NCI-H146 (cell line): ENCODE measurements at places on chromosomes 6 and 20.

- DNase-seq, result no peak
Observed at GRCh38 chr20:33132513-33133372, 35.2 kb upstream of the BPIFA2 start.

DNA sequence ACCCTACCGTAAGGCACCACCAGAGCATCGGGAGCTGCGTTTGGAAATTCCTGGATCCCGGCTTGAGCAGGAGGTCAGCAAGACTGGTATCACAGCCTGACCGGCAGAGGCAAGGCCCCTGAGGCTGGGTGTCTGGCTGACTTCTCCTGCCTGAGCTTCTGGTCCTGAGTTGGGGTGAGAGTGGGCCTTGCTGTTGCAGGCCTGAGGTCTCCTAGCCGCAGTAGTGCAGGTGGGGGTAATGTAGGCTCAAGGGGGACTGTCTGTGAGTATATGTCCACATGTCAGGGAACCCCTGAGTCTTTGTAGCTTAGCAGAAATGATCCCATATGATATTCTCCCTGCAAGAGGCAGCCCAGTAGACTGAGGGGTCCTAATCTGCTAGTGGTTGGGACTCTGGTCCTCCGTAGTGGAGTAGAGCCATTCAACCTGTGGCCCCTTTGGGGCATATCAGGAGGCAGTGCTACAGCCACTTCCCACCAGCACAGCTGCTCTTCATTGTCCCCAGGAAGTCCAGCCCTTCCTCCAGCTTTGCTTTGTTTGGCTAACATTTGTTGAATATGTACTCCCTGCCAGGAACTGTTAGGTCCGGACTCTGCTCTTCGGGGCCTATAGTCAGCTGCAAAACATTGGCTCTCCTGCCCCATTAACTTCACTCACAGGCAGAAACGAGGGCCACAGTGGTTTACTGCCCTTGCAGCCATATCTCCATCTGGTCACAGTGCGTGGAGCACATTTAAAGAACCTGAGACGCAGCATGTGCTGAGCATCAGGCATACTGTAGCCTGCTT is 10.9 kb downstream of the LRRC73 start:
- peak; percentile 20 for DNase-seq

- no peak for DNase-seq
Observed at GRCh38 chr6:110036408-110037302, 58.5 kb downstream of the GPR6 start.

DNA sequence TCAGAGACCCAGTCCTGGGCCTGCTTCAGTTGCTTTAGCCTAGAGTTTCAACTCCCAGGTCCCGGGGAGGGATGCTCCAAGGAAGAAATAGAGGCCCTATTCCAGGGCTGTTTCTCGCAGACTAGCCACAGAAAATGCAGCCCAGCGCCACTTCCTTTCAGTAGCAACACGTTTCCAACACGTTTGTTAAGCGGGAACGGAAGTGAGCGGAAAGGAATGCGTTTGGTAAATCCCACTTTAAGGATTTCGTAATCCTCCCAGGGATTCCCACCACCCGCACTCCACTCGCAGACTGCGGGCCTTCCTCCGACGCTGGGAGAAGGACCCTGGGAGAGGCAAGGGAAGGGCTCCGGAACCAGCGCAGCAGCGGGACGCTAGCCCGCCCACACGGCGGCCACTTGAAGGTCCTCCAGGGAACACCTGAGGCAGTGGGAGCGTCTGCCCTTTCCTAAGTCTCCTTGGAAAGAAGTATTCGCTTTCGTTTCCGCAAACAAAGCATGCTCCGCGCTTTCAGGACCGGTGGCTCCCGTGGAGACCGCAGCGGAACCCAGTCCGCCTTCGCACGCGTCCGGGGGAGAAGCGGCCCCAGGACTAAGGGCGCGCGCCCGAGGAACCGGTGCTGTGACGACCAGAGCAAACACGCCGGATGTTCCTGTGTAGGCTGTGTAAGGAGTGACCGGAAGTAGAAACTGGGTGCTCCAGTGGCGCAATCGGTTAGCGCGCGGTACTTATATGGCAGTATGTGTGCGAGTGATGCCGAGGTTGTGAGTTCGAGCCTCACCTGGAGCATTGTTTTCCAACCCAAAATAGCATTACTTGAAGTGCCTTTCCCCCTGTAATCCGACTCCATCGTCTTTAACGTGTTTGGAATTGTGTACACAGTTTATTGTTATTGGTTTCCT is 227.6 kb upstream of the PRSS16 start:
- peak; percentile 93 for DNase-seq

DNA sequence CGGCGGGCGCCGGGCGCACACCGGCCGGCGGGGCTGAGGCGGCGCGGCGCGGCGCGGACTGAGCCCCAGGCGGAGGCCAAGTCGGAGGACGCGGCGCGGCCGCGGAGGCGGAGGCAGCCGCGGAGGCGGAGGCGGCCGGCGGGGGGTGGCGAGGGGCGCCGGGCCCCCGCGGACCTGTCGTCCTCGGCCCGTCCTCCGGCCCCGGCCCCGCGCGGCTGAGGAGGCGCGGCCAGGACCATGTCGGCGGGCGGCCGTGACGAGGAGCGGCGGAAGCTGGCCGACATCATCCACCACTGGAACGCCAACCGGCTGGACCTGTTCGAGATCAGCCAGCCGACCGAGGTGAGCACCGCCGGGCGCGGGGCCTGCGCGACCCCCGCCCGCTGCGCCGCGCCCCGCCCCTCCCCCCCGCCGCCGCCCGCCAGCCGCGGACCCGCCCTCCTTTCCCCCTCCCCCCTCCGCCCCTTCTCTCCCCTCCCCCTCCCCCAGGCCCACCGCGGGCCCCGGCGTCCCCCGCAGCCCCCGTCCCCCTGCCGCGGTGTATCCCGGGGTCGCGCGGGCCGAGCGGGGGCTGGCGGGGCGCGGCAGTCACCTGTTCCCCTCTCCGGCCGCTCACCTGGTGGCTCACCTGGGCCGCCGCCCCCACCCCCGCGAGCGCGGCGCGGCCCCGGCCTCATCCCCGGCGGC is at the start of gene AFDN:
AFDN (plus strand) TSS at position 16 of the 687 bp plus-strand sequence; CDS start at position 238, 222 bp downstream.
- peak; percentile 81 for DNase-seq

DNA sequence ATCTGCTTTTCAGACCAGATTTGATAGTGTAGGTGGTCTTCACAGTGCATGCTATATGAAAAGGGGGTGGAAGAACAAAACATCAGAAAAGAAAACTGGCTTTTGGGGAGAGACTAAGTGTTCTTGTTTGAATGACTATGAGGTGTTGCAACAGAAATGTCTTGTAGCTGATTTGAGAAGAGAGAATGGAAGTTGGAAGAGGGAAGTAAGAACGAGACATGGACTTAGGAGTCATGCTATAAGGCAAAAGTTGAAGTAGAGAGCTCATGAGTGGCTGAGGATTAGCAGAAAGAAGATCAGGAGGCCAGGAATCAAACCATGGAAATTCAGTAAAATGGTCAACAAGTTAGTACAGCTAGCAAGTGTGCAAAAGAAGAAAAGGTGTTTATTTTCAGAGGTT is 32.1 kb downstream of the FNDC1 start:
- DNase-seq, result no peak

DNA sequence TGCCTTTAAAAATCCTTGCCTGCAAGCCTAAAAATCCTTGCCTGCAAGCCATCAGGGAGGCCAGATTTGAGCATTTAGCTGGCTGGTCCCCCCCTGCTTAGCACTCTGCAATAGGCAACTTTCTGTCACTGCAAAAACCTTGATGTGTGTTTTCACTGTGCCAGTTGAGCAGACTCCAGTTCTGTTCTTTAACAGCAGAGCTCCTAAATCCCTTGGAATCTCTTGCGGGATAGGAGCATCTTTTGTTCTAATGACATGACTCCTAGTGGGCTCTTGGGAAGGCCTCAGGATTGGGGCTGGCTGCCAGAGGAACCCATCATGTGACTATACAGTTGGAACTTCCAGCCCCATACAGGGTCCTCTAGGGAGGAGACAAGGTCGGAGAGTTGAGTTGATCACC is 50.4 kb downstream of the FAM184A start:
- no peak for DNase-seq

DNA sequence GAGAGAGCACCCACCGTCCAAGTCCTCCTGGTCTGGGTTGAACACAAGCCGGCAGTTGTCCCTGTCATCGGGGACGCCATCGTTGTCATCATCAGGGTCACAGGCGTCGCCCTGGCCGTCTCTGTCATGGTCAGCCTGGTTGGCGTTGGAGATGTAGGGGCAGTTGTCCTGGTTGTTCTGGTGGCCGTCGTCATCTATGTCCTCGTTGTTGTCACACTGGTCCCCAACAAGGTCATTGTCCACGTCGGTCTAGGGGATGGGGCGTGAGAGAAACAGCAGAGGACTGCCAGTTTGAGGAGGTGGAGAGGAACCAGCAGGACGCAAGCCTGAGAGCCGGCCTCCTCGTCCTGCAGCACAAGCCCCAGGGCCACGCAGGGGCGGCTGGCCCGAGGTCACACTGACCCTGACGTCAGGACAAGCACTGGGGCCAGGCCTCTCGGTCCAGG is 28.5 kb downstream of the THBS2 start:
- no peak for DNase-seq

DNA sequence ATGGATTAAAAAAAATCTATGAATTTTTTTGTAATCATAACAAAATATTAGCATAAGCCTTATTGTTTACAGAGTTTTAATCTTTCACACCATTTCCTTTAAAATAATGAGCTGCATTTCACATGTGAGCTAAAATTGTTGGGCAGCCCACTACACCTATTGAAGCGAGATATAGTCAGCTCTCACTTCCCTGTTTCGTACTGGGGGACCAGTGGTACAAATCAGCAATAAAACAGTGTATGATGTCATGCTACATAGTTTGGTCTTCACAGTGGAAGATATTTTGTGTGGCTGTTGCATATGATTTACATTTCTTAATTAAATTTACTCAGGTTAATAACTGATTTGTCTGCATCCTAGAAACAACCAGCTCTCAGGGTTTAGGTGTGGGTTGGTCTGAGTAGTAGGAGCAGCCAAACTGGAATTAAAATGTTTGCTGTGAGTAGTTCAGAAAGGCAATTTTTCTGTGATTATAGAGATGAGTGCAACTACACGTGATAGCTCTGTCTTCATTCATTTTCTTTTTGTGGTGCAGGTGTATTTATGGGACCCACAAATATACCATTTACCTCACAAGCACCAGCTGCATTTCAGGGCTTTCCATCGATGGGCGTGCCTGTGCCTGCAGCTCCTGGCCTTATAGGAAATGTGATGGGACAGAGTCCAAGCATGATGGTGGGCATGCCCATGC is 99.3 kb downstream of the B3GAT2 start:
- DNase-seq, result no peak

DNA sequence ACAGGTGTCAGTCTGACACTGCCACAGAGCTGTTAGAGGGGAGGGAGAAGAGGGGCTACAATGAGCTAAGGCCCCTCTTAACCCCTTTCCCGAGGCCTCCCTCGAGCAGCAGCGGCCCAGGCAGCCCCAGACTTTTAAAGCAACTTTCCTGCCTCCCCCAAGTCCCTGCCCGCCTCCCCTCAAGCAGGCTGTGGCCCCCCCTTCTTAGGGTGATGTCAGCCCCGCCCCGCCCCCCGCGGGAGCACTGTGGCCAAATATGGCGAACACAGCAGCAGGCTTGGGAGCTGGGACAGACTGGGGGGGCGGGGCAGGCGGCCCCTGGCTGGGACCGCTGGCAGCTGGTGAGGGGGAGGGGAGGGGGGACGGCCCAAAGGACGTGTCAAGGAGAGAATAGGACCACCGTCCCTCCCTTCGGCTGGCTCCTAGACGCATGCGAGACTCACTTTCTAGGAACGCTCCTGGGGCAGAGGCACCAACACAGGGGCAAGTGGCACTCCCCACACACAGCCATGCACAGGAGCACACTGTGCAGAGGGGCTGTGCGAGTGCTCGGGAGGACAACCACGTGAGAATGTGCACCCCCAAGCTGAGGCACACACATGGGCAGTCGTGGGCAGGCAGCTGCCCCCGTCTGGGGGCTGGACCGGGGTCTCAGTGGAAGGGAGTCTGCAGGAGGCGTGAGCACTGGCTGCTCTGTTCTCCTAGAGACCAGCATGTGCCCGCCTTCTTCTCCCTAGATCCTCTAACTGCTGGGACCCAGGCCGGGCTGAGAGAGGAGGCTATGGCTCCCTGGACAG is 6.7 kb downstream of the TEAD3 start:
- no peak for DNase-seq

- no peak for DNase-seq
Observed at GRCh38 chr20:32446301-32447100, 88.4 kb downstream of the ASXL1 start.

DNA sequence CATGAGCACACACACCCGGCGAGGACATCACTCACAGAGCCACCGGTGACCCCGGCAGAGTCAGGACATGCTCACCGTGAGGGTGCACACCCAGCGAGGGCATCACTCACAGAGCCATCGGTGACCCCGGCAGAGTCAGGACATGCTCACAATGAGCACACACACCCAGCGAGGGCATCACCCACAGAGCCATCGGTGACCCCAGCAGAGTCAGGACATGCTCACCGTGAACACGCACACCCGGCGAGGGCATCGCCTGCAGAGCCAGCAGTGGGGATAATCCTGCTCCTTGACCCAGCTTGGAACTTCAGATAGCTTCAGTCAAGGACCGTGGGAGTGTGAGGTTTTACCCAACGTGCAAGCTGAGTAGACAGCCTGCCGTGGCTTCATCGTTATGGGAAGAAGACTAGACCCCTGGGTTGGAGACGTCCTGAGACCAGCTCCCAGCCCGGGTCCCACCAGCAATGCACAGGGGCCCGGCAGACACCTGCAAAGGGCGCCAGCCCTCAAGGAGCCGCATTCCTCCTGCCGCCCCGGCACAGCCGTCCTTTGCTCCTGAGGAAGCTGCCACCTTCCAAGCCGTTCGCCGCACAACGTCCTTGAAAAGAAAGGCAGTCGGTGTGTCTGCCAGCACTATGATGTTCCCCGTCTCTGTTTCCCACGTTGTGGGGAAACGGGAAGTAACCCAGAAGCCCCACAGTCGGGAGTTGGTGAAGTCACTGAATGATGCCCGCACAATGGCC is 192.3 kb downstream of the DLL1 start:
- no peak for DNase-seq

DNA sequence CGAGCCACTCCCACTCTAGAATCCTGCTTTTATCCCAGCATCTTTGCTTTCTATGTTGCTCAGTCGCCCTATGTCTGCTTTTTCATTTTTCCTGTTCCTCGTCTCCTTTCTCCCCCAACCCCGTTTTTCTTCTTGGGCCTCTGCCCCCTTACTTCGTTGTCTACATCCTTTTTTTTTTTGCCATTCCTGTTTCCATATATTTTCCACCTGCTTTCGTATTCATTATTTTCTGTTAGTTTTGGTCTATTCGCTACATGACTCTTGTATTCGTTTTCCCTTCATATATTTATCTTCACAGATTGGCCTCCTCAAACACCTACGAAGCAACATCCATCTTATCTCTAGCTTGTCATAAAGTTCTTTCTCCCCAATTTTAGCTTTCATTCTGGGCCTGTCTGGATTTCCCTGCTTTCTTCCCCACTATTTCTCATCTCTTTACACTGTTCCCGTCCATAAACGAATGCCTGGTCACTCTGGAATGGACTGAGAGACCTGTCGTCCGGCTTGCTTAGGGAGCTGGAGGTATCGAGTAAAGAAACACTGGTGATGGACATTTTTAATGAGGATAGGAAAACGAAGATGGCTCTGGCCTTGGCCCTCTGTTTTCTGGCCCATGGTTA is 915 bp downstream of the PRRC2A start:
- no peak for DNase-seq

GRCh38 chr6:122758927-122759334 is 20.6 kb upstream of the FABP7 start:
- no peak for DNase-seq

GRCh38 chr6:44456070-44456965 is 68.8 kb downstream of the CDC5L start:
- DNase-seq, result peak; percentile 69

- DNase-seq, result no peak
Observed at GRCh38 chr6:41726876-41727275, 8.5 kb downstream of the TFEB start.
